ENCODE measurements at places on chromosomes 6 and 20.

- DNase-seq = peak; percentile 37
Observed at GRCh38 chr6:80003826-80004172, 650 bp upstream of the TTK start.

- peak; percentile 7 for DNase-seq
Observed at GRCh38 chr6:41732591-41733359, 2.6 kb downstream of the TFEB start.

DNA sequence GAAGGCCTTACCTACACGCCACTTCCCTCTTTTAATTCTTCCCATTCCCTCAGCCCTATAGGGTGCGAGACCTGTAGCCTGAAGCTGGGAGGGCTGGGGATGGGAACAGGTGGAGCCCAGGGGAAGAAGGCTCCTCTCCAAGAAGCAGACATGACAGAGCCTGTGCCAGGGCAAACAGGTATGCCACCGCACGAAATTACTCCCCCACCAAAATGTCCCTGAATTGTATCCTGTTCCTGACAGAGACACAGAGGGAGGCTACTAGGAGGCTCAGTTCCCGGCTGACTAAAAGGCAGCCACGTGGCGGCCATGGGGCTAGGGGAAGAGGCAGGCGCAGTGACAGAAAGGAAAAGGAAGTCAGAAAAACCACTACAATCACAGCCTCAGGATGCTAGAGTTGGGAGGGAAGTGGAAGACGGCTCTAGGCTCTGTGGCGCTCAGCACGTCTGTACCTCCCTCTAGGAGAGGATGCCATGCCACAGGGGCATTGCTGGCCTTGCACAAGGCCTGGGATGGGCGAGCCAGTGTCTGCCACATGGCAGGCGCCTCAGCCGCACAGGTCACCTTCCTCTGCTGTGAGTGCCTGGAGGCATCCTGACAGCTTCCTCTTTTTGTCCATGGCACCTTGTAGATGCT lies 27.7 kb downstream of the TFEB start:
- DNase-seq = no peak

DNA sequence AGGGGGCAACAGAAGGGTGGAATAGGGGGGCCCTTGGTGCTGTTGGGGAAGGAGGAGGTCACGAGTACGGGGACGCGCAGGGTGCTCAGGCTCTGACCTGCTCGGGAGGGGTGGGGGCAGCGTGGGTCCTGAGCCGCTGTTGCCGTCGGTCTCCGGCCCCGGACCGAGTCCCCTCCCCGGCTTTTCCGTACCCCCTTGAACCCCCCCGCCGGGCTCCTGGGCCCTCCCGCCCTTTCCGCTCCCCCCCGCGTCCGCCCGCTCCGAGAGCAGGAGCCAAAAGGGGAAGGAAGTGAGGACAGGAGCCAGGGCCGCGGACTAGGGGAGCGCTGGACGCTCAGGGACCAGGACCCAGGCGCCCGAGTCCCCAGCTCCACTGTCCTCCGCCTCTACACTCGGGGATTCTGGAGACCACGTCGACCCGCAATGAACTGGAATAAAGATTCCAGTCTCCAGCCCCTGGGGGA lies at the start of gene RGL2:
TSS of gene RGL2 (minus strand) at position 170 of the 464 bp plus-strand sequence. CDS start 332 bp downstream, outside the sequence.
- peak; percentile 50 for DNase-seq

GRCh38 chr6:69953491-69953890 lies 87.1 kb downstream of the COL19A1 start:
- no peak for DNase-seq

- no peak for DNase-seq
Observed at GRCh38 chr6:122323361-122323760, 76.1 kb upstream of the HSF2 start.
